8988T (cell line): ENCODE measurements at places on chromosomes 5 and 9.

- no peak for DNase-seq
Measured at GRCh38 chr9:129550199-129550839, 70.6 kb downstream of the C9orf50 start.

DNA sequence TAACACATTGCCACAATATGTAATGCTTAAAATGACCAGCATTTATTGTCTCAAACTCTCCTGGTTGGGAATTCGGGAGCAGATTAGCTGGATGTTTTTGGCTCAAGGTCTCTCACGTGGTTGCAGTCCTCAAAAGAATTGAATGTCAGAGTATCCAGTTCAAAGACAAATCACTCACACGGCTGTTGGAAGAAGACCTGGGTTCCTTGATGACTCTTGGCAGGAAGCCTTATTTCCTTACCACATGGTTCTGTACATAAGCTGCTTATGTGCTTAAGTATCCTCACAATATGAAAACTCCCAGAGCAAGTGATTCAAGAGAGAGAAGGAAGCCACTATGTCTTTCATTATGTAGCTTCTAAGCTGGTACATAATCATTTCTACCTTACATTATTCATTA lies 230.3 kb upstream of the PTPRD start:
- no peak for DNase-seq

GRCh38 chr9:100445903-100446549 lies 19.1 kb downstream of the MSANTD3 start:
- DNase-seq = no peak

DNA sequence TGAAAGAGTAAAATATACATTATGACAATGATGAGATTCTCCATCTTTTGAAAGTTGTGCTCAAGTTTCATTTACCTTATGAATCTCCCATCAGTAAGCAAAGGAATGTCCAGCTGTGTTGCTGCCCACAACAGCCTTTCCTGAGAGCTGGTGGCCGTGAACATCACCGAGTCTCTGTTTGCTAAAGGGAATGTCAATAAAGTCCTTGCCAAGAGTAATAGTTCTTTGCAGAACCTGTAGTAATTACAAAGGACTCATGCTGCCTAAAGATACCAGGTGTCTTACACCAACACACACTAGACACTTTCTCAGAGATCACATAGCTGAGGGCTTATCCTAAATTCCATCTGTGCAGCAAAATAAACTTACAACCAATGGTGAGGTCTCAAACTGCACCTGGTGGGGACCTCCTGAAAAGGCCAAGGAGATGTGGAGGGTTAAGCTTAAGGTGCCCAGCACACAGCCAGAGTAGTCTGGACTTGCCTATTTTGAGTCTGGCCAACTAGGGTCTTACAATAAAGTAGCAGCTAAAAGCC lies 111.1 kb upstream of the DAPK1 start:
- no peak for DNase-seq

GRCh38 chr5:163163858-163164257 lies 273.5 kb upstream of the CCNG1 start:
- DNase-seq = no peak

- no peak for DNase-seq
Measured at GRCh38 chr9:84239343-84239742, 101.2 kb downstream of the SLC28A3 start.

DNA sequence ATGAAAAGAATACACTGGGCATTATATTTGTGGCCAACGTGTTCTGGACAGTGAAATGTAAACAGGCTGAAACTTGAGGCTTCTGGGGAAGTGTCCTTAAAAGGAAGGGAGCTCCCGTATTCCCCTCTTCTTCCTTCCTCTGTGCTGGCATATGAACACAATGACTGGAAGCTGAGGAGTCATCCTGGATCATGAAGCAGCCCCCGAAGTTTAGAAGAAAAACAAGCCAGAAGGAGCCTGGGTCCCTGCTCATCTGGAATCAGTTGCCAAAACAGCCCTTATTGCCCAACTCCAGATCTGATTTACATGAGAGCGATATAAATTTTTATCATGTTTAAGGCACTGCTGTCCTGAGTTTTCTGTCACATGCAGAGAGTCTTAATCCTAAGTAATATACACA lies 65.4 kb upstream of the SLC1A1 start:
- DNase-seq = no peak

DNA sequence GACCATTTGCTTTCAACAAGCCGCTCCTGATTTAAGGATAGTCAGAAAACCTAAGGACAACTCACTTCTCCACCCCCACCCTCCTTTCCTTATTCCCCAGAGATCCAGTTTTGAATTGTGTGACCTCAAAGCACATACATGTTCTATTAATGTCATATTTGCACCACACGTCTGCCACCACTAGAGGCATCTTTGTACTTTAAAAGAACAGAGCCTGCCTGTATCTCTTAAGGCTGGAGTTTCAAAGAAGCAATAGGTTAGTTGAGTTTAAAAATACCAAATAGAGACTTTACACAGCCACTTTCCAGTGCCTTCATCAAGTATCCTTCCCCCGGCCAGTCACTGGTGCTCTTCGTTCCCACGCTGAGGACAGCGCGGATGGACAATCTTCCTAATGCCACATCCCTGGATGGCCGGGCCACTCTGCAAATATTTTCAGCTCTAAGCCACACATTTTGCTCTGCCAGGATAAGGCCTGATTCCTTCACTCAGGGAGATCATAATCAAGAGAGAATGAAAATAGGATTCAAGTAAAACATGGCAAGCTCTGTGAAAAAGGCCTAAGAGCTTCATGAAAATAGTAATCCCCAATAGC lies 146.3 kb downstream of the SNCAIP start:
- DNase-seq = no peak

DNA sequence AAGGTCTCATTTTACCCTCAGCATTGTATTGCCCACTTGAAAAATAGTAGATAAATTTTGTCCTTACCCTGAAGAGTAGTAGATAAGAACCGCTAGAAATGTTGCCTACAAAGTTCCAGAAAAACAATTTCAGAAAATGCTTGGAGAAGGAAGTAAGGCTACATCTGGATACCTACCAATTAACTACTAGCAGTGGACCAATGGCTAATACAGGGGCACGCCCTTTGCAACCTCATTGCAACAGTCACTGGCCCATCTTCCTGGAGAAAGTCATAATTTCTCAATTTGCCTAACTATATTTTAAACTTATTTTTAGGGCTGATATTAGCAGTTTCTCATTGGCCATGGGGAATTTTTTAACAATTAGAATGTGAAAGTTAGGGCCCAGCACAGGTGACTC lies 326.7 kb upstream of the RFX3 start:
- DNase-seq = no peak

DNA sequence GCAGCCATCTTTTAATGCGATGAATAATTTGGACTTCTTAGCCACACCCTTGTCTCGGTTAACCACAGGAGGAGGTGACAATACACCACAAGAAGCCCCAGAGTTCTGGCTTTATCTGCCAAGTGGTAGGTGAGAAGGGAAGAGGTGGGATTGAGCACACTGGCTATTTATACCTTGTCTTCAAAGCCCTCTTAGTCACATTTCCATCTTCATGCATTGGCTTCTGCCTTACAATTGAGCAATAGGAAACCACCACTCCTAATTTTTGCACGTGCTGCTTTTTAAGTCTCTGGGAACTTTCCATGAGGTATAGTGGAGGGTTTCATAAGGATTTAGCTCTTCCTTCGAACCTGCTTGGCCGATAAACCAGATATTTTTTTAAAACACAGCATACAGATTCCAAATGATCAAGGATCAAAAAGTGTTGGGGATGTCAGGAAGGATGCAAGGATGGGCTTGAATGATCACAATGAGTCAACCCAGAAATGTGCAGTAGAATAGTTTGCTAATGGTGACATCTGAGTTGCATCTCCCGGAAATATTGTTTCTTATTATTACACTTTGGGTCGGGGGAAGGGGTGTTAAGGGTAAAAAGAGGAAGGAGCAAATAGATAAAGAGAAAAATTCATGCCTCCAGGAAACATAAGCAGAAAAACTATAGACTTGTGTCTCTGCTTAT lies 25.5 kb downstream of the PLAC8L1 start:
- DNase-seq = no peak

- no peak for DNase-seq
Measured at GRCh38 chr5:154243736-154244135, 53.2 kb downstream of the GALNT10 start.

GRCh38 chr5:107443897-107444296 lies 226.8 kb downstream of the EFNA5 start:
- no peak for DNase-seq

DNA sequence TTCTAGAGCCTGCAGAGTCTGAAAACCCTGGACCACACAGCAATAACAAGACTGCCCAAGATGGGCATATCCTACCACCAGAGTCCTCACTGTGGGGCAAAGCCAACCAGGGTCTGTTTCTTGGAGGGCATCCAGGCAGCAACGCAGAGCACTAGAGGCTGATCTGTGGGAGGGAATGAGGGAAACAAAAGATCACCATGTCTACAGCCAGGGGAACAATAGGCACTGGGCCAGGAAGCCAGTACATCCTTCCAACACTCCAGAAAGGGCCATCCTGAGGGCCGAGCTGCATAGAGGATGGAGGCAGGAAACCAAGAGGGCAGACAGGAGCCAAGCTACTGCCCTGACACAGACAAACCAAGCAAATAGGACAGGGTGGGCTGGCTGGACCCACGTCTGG lies 416.1 kb upstream of the IRX4 start:
- DNase-seq = no peak

- no peak for DNase-seq
Measured at GRCh38 chr5:170563824-170564567, 60.2 kb downstream of the KCNIP1 start.

DNA sequence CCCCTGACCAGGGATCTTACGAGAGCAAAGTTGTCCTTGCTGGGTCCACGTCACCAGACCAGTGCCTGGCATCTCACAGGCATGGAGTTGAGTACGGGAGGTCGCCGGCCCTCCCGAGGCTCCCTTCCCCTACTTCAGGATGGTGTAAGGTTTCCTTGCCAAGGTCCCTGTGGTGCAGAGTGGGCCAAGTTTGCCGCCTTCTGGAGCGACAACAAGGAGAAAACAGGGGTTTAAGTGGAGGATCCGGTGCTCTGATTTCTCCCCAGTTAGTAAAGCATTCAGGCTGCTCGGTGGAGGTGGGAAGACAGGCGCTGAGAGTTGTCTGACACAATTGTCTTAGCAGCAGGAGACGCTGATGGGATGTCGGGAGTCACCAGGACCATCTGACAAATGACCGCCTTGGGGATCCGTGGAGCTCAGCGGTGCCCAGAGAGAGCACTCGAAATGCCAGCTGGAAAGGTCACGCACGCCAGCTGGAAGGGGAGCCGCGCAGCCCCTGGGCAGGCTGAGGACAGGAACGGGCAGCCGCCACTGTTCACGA lies 37.3 kb downstream of the ADAMTS2 start:
- DNase-seq = no peak

GRCh38 chr5:158039441-158039840 lies 180.5 kb upstream of the CLINT1 start:
- no peak for DNase-seq

- no peak for DNase-seq
Measured at GRCh38 chr5:94153736-94154450, 412.5 kb upstream of the POU5F2 start.

GRCh38 chr5:137341831-137342230 lies 157.3 kb downstream of the SPOCK1 start:
- no peak for DNase-seq

DNA sequence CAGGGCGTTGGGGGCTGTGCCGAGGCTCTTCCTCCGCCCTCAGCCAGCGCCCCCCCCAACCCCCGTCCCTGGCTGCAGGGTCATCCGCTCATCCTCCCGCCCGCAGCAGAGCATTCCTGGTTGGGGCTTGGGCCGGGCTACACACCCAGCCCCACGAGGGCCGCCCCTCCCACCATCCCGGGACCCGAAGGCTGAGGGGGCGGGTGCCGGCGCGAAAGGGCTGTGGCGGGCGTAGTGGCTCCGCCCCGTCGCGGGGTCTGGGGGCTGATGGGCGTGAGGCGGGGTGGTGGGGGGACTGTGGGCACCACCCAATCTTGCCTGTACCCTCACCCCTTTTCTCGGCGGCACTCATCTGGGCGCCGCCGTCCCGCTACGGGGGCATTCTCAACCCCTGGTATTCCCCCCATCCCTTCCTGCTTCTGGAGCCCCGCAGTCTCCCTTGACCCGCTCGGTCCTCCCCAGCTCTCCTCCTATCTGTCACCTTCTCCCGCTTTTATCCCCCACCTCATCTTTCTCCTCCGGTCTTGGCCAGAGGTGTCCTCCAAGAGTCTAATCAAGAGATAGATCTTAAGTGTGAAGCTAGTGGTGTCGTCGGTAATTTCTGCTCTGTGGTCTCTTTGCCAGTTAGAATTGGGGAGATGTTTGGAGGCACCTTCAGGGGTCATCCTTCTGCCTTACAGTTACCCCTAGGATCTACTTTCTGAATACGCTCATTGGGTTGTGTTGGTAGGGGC lies 1.6 kb downstream of the FER start:
- no peak for DNase-seq

DNA sequence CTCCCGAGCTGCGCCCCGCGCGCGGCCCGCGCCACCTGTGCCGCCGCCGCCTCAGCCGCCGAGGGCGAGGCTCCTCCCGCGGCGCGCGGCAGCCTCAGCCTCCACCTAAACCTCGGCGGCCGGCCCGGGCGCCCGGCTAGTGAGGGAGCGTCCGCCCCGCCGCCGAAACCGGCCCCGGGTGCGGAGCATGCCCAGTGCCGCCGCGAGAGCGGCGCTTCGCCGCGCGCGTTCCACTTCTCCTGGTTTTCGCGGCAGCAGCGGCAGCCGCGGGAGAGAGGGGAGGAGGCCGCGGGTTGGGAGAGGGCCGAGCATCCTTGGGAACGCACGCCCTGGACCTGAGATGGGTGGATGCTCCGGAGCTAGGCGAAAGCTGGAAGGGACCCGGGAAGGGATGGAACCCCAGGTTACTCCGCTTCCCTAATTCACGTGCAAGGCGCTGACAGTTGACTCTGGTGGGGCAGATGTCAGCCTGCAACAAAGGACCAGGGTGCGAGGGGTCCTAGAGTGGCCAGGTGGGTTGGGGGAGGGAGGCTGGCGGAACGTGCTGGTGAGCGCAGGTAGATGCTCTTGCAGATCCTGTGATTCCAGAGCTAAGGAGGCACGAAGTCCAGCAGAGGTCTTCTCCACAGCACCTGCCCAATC lies at the start of gene CTNND2:
Gene CTNND2 (minus strand): TSS at position 182 of the 642 bp plus-strand sequence. CDS start 593 bp downstream, outside the sequence.
- DNase-seq = no peak

- peak; percentile 69 for DNase-seq
Measured at GRCh38 chr5:6732634-6733410, 19.6 kb downstream of the TENT4A start.

GRCh38 chr5:107812570-107813141 lies 141.9 kb upstream of the EFNA5 start:
- no peak for DNase-seq

DNA sequence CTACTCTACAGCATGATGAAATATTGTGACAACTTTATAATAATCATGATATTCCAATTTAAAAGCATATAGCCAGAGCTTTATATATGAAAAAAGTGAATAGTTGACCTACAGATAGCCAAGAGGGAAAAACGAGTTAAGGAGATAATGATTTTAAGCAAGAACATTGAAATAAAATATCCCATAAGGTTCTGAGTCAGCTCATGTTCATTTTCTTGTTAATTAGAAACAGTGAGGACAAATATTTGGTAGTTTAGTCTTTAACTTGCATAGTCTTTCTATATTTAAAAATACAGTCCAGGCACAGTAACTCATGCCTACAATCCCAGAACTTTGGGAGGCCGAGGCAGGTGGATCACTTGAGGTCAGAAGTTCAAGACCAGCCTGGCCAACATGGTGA lies 55.8 kb upstream of the CDH6 start:
- DNase-seq = no peak

- DNase-seq = no peak
Measured at GRCh38 chr5:171477666-171478065, 58.2 kb downstream of the FGF18 start.

- no peak for DNase-seq
Measured at GRCh38 chr5:51651889-51652288, 268.6 kb downstream of the ISL1 start.

GRCh38 chr5:33513462-33514185 lies 72.9 kb downstream of the TARS1 start:
- DNase-seq = no peak
